HAP-1 (cell line): ENCODE measurements at places on chromosomes 4 and X.

GRCh38 chr4:42678512-42678911 is 21.6 kb upstream of the ATP8A1 start:
- no peak for DNase-seq

GRCh38 chrX:44731160-44731559 is 112.7 kb upstream of the DUSP21 start:
- no peak for DNase-seq

- no peak for DNase-seq
Observed at GRCh38 chr4:140118931-140119640, 34.9 kb downstream of the MAML3 start.

- DNase-seq, result no peak
Observed at GRCh38 chr4:17577665-17578481, 875 bp downstream of the LAP3 start.

- DNase-seq, result no peak
Observed at GRCh38 chrX:100244681-100245080, 165.4 kb downstream of the PCDH19 start.

DNA sequence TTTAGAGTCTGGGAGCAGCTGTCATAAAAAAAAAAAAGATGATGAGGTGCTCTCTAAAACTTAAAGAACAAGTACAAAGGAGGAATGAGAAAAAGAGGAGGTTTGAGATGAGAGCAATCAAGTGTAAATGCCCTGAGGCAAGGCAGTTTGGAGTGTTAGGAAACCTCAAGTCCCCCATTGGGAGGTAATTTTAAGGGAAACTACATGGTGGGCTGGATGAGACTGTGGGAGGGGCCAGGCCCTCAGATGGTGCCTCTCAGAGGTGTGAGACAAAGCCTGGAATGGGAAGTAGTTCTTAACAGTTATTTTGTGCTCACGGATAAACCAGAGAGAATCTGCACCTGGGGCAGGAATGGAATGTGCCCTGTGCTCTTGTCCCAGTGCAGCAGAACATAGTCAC is 1.9 kb upstream of the MAGEB3 start:
- no peak for DNase-seq

DNA sequence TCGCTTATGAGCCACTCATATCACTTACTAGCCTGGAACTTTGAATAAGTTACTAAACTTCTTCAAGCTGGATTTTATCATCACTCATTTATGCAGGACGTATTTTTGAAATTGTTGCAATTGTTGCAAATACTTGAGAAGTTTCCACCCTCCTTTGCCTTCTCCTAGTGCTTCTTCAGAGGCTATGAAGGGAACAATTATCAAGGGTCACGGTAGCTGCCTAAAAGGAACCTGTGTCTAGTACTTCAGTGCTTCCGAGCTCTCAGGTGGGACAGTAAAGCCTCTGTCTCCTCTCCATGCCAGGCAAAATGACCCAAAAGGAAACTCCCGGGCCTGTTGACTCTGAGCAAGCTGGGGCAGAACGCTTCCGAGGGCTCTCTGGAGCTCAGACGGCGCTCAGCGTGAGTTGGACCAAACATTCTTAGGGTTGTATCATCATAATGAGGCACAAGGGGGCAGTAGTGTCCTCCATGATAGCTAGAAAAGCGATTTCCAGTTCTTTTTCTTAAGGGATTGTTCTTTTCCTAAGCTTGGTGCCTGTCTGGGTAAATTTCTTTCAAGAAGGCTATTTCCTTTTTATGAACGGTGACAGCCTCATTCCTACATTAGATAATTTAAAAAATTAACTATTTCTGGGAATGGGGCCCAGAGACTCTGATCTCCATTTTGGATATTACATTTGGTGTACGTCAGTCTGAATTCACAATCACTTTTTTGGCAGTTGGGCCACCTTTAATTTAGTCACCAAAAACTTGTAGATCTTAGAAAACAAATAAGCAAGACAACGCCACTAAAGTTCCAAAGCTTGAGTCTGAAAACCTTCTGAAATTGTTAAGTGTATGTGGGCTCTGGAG is 73.1 kb downstream of the PACRGL start:
- peak; percentile 62 for DNase-seq
